ENCODE measurements at places on chromosomes 6 and 20.

DNA sequence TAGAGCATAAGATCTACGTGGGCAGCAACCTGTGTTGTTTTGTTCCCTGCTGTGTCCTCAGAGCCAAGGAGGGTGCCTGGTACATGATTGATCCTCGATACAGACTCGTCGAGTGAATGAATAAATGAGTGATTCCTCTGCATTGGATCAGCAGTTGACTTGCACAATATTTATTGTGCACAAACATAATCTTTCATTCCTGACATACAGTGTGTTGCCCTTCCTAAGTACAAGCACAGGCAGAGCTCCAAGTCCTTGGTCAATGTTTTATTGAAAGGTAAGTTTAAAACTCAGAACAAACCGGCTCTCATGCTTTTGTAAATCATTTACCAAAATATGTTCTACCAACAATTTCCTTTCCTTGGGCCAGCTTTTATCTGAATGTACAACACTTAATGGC is 57.4 kb downstream of the STMND1 start:
- no peak for DNase-seq

DNA sequence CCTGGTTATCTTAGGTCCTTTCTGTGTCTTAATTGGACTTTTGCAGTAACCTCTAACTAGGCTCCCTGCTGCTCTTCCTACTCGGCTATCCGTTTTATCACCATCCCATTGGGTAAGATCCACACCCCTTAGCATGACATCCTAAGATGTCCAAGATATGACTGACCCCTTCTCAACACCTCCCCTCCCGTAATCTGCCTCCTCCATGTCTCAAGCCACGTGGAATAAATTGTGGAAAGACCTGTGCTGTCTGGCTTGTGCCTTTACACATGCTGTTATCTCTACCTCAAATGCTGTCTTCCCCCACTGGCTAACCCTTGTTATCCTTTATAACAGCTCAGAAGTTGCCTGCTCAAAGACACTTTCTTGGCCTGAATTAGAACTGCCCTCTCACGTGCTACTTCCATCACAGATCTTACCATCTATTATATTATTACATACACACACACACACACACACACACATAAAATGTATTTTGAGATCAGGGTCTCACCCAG is 26.5 kb downstream of the EIF2S2 start:
- DNase-seq = no peak

DNA sequence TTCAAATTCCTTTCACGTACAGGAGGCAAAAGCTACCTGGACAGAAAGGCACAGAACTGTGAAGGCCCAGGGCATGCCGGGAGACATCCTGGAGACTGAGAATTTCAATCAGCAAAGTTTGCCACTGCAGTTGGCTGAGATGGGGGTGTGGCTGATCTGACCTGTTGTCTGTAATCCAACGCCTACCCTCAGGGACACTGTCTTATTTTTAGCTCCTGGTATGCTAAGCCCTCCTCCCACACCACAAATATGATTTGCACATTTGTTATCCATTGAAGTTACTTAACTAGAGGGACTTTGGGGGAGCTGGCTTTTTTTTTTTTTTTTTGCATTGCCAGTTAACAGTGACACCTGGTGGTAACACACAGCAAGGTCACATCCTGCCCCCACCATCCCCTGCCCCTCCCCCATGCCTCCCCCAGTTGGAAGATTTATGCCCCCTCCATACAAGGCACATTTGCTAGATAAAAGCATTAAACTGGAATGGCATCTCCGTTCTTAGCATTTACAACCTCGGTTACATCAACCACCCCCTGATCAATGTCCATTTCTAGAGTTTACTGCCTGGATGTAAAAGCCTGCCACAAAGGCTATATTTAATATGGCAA is 40.4 kb downstream of the TTI1 start:
- DNase-seq = no peak

DNA sequence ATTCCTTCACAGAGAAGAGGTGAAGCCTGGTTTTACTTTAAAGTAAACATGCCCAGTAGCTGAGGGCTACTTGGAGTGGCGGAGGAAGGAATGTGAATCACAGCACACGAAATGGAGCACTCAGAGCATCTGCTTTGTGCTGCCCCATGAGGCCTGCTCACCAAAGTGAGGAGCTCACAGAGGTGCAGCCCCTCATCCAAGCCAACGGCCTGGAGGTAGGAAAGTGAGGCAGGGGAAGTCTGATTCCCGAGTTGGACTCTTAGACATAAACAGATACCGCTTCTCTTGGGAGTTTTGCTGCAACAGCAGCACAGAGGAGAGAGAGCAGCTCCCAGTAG is 3.6 kb downstream of the YTHDF1 start:
- DNase-seq = no peak

DNA sequence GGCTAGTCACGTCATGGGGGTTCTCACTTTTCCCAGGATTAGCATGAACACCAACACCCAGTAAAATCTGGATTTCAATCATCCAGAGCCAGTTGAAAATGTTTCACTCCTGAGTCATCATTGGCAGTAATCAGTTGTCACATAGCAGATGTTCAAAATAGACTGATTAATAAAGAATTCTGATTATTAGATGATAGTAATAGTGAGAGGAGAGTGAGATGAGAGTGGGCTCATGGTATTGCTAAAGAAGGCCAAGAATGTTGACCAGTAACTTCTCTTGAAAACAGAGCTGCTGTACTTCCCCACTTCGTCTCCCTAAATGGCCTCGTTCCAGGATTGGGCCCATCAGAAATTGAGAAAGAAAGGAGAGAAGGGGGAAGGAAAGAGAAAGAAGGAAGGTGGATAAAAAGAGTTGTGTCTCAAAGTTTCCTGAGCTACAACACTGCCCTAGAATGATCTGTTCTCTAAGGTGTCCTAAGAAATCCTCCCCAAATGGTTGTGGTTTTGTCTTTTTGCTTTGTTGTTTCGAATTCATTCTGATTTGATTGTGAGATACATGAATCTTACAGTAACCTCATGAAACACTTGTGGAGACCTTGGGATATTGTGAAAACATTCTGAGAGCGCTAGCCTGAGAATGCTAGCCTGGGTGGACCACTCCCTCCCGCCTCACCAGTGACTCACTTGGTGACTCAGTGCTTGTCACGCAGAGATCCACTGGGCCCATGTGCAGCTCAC is 502.2 kb upstream of the JARID2 start:
- DNase-seq = peak; percentile 83

GRCh38 chr6:149284904-149285303 is 32.6 kb upstream of the TAB2 start:
- DNase-seq = no peak

All from activated CD8-positive, alpha-beta memory T cell treated with anti-CD3 and anti-CD28 coated beads for 24 hours (primary cell).